ENCODE measurements at places on chromosomes 7 and 10.
A peak's percentile ranks its signal among the peaks of the same experiment; 100 is the strongest.

- DNase-seq: no peak
These were observed 101.9 kb downstream of the RAB11FIP2 start for GRCh38 chr10:117944676-117945447.

DNA sequence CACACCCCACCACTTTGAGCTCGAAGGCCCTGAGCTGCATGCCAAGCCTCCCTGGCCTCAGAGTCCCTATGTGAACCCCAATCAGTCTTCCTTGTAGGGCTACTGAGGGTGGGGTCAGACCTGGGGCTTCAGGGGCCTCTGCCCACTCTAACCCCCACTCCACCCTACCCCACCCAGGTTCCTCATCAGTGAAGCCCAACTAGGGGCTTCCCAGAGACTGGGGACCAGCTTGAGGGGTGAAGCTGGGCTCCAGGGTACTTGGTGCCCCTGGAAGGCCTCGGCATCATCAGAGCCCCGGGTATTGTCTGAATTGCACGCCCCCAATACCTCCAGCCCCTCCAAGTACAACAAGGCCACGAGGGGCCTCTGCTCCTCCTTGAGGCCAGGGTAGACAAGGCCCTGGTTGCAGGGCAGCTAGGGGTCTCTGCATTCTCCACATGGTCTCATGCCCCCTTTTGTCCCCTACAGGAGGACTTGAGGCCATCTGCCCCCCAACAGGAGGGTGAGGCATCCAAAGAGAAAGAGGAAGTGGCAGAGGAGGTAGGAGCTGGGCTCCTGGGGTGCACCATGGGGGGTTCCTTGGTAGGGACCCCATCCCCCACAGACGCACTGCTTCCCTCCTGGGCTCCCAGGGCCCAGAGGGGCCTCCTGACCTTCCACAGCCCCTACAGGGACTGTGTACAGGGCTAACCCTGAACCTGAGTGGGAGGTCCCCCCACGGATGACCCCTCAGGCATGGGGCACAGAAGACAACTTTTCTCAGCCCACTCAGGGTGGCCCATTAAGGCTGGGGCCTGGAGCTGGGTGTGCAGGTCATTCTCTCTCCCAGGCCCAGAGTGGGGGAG is 4.0 kb downstream of the SNCG start:
- no peak for DNase-seq

GRCh38 chr10:66006411-66006810 is 919.4 kb upstream of the LRRTM3 start:
- DNase-seq: no peak

- DNase-seq: no peak
These were observed 15.0 kb upstream of the CADPS2 start for GRCh38 chr7:122901250-122901649.

GRCh38 chr10:7763929-7764328 is 23.9 kb downstream of the KIN start:
- DNase-seq: no peak

- DNase-seq: no peak
These were observed 142.2 kb upstream of the SEMA3A start for GRCh38 chr7:84336766-84337165.

GRCh38 chr7:97275475-97275874 is 158.0 kb downstream of the SDHAF3 start:
- DNase-seq: no peak

- DNase-seq: no peak
These were observed 14.5 kb downstream of the CFAP46 start for GRCh38 chr10:132927824-132928223.

DNA sequence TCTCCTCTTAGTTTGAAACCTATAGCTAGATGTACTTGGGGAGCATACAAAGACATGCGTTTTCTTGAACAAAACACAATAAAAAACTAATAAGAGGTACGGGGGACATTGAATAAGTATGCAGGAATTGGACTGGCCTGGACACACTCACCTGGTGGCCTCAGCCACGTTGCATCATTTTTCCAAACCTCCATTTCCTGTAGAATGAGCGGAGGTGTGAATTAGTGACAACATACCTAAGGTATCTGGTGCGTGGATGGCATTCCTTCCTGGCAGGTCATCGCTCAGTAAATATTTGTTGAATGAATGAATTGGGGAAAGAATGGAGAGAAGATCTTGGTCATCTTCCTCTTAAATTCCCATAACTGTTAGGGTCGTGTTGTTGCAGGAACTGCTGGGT is 103.2 kb upstream of the CTBP2 start:
- DNase-seq: no peak

GRCh38 chr10:120835603-120836002 is 15.6 kb upstream of the WDR11 start:
- no peak for DNase-seq

DNA sequence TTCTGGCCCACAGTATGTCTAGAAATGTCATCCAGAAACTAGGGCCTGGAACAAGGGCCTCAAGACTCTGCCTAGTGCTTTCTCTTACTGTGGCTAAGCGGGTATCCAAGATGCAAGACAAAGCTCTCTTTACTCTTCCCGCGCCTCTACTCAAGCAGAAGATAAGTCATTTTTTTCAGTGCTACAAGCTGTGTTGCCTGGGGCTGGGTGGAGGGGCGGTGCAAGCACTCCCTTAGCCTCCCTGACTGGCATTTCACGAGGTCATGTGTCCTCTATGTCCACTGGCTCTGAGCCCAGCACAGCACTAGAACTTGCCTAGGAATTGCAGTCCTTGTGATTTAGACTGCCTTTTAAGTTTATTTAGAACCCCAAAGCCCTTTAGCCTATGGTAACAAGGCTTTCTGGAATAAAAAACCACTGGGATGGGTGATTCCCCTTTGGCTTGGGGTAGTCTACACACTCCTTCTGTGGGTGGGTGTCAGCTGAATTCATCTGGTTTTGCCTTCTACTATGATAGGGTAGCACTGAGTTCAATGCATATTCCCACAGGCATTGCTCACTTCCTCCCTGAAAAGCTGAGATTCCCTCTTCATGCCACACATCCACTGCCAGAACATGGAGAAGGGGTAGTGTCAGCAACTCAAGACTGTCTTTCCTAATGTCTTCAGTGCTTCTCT is 371.8 kb upstream of the KCND2 start:
- no peak for DNase-seq

- DNase-seq: no peak
These were observed 157.3 kb downstream of the TMEM178B start for GRCh38 chr7:141231018-141231792.

DNA sequence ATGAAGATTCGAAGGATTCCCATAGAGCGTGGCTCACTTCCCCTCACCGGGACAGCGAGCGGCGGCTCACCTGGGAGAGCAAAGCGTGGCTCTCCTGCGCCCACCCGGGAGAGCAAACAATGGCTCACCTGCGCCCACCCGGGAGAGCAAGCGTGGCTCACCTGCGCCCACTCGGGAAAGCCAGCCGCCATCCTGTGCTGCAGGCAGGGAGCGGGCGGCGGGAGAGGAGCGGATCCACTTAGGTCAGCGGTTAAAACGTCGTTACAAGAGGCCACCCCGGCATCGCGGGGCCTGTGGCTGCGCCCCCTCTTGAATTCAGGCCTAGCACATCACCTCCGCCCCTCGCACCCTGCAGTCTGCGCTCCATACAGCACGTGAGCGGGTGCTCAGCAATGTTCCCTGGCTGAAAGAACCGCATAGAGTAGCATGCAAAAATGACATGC is 461 bp upstream of the FIGNL1 start:
- DNase-seq: peak; percentile 2

DNA sequence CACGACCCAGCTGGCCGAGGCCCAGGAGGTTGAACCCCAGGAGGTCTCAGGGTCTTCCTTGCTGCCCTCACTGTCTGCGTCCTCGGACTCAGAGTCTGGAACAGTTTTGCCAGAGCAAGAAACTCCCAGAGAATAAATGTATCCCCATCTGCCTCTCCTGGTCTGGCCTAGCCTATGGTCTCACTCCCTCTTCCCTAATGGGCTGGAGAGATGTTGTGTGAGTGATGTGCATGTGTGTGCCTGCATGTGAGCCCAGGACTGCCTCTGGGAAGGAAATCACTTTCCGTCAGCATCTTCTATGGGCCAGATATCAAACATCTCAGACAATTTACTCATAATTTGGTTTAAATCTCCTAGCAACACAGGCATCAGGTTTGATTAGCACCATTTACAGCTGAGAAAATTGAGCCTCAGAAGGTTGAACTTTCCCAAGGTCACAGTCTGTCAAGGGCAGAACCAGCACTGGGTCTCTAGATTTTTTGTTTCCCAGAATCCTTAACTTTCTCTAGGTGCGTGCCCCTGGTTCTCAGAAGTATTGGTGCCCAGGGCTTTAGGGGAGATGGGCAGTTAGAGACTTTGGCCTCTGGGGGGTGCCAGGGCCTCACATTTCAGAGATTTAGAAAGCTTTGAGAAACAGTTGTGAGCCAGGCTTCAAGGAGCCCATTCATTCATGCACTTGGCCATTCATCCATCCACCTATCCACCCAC is 4.9 kb downstream of the TMEM270 start:
- DNase-seq: no peak

GRCh38 chr10:12699258-12699700 is 302.2 kb downstream of the CCDC3 start:
- DNase-seq: no peak

DNA sequence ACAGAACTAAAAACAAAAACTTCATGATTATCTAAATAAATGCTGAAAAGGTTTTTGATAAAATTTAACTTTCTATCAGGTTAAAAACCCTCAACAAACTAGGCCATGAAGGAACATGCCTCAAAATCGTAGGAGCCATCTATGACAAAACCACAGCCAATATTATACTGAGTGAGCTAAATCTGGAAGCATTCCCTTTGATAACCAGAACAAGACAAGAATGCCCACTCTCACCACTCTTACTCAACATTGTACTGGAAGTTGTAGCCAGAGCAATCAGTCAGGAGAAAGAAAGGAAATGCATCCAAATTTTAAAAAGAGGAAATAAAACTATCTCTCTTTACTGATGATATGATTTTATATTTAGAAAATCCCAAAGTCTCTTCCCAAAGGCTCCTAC is 228.7 kb downstream of the CHRM2 start:
- DNase-seq: no peak

DNA sequence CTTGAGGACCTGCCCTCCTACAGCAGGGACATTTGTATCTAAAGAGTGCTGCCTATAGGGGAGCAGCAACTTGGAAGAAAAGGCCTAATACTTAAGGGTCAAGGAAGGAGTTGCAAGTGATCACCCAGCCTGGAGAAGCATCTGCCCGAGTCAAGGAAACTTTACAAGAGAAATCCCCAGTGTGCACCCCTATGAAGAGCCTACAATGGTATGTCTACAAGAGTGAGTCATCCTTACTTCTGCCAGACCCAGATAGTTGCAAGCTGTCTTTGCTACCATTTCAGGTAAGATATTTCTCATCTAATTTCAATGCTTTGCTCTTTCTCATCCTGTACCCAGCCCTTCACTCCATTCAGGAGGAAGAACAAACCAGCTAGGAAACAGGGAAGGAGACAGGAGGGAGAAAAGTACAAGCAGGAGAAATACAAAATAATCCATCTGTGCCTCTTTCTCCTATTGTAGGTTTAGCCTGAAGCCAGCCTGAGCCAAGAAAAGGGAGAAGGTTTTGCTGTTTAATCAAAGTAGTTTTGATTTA is 34.4 kb upstream of the AGR3 start:
- no peak for DNase-seq

DNA sequence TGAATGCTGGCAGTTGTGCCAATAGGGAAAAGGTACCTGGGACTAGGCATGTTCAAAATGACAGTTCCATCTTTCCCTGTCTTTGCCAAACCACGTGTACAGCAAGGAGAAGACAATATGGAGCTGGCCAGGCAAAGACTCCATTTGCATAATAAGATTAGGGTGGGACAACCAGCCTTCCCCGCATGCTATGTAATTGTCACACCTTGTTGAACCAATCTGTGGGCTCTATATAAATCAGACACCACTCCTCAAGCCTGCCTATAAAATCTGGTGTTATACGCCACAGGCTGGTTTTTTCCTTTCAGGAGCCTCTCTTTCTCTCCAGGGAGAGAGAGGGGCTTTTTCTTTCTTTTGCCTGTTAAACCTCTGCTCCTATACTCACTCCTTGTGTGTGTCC is 11.0 kb upstream of the NUB1 start:
- DNase-seq: no peak

- DNase-seq: no peak
These were observed 311.7 kb upstream of the NEBL start for GRCh38 chr10:21208666-21209316.

- DNase-seq: no peak
These were observed 34.1 kb downstream of the CHST3 start for GRCh38 chr10:71998119-71998839.

DNA sequence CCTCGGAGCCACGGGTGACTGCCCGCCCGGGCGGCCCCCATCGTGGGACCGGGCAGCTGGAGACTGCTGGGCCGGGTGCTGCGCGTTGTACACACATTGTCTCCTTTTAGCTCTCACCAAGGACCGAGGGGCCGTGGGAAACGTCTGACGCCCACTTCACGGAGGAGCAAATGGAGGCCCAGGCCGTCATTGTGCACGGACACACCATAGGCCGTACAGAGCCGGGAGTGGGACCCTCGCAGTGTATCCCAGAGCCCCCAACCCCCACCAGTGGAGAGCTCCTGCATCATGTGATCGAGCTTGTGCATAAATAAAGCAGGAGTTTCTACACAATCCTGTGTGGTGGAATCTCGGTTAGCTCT is 722 bp downstream of the DENND10 start:
- DNase-seq: no peak

DNA sequence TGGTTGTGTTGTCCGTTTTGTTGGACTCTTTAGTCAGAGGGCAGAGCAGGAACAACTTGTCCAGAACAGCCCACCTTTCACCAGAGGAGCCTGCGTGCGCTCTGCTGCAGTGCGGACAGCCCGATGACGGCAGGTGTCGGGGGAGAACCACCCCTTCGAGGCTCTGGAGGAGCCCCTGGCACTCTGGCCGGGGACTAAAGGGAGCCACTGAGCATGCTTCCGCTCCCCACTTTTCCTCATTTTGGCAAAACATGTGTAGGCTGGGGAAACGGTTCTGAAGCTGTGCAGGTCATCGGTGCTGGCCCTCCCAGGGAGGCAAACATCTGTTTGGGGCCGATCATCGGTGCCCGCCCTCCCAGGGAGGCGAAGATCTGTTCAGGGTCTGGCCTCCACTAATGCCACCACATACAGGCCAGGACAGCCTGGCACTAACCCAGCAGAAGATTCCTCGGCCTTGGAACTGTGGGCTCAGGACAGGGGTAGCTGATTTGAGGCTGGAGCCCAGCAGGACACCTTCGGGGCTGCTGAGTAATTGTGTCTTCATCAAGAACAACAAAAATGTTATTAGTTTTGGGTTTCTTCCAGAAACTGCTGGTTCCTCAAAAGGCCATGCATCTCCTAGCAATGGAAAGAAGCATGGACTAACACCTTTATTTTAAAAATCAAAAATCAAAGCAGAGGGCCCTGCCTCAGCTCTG is 124.4 kb upstream of the TCERG1L start:
- DNase-seq: no peak

- DNase-seq: no peak
These were observed 47.6 kb downstream of the VOPP1 start for GRCh38 chr7:55524558-55525310.

GRCh38 chr7:55563596-55564325 is 8.5 kb downstream of the VOPP1 start:
- no peak for DNase-seq

DNA sequence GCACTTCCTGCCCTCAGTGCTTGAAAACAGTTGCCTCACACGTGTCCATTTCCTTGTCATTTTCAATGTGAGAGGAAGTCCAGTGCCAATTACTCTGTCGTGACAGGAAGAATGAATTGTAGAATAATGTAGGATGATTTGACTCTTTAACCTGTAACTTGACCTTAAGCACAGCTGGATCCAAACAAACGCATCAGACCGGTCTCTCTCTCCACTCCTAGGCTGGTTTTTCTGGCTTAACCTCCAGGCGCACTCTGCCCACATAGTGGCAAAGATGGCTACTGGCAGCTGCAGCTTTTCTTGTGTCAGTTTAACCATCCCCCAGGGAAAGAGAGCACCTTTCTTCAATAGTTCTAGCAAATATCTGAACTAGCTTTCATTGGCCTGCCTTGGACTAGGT is 29.4 kb upstream of the PNLIPRP3 start:
- no peak for DNase-seq
